GM20000 (cell line): ENCODE measurements at places on chromosomes 5 and 9.

DNA sequence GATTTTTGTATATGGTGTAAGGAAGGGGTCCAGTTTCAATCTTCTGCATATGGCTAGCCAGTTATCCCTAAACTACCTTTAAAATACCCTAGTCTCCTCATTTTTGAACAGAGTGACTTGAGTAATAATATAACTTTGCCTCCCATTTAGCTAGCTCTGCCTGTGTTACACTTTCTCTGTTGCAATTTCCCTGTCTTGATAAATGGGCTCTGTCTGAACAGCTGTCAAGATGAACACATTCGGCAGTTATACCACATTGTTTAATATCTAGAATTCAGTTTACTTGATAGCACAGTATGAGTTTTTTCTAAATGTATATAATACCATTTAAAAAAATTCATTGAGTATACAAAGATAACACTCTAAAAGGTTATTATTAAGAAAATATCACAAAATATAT, 562.9 kb upstream of the FTMT start:
- no peak for DNase-seq

DNA sequence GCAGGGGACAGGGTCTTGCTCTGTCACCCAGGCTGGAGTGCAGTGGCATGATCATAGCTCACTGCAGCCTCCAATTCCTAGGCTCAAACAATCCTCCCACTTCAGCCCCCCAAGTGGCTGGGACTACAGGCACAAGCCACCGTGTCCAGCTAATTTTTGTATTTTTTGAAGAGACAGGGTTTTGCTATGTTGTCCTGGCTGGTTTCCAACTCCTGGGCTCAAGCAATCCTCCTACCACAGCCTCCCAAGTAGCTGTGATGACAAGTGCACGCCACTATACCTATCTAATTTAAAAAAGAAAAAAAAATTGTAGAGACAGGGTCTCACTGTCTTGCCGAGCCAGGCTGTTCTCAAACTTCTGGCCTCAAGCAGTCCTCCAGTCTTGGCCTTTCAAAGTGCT, 31.6 kb upstream of the LECT2 start:
- DNase-seq = no peak

- DNase-seq = no peak
These were observed 14.2 kb upstream of the RALGDS start for GRCh38 chr9:133135146-133135745.

DNA sequence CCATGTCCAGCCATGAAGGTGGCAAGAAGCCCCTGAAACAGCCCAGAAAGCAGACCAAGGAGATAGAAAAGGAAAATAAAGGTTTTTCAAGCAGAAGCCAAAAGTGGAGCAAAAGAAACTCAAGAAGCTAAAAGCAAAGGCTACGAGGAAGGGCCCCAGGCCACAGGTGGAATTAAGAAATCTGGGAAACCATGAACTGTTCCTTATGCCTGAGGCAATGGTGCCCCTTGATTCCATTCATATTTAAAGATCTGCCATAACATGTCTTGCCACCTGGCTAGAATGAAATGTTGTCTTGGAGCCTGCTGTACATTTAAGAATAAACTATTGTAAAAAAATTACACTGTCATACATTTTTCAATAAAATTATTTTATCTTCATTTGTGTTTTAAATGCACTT, 59.5 kb upstream of the TARS1 start:
- DNase-seq = no peak

DNA sequence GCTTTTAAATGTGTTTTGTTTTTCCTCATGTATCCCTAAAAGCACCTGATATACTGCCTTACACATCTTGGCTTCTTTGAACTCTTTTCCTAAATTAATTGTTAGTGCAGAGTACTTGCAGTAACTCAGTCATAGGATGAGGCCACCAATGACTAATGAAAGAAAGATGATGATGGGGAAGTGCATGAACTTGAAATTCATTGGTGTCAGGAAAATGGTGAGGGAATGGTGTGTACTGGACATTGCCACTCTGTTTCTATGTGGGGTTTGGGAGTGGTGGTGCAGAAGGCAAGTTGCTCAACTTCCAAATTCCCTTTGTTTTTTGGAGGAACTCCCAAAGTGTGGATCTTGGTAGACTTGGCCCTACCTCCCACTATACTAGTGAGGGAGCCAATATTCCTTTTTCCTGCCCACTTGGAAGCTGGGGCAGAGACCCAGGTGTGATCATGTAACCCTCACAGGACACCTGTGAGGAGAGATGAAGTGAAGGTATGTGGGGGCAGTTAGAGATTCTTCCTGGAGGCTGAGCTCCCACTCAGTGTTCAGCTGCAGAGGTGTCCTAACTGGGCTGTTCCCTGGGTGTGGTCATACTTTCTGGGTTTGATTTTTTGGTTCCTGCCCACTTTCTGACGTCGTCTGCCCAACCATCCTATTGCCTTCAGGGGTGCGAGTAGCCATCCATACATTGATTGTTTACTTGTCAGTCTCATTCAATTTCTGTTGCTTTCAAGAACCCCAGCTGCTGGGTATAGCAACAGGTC, 298.5 kb downstream of the MAST4 start:
- no peak for DNase-seq

DNA sequence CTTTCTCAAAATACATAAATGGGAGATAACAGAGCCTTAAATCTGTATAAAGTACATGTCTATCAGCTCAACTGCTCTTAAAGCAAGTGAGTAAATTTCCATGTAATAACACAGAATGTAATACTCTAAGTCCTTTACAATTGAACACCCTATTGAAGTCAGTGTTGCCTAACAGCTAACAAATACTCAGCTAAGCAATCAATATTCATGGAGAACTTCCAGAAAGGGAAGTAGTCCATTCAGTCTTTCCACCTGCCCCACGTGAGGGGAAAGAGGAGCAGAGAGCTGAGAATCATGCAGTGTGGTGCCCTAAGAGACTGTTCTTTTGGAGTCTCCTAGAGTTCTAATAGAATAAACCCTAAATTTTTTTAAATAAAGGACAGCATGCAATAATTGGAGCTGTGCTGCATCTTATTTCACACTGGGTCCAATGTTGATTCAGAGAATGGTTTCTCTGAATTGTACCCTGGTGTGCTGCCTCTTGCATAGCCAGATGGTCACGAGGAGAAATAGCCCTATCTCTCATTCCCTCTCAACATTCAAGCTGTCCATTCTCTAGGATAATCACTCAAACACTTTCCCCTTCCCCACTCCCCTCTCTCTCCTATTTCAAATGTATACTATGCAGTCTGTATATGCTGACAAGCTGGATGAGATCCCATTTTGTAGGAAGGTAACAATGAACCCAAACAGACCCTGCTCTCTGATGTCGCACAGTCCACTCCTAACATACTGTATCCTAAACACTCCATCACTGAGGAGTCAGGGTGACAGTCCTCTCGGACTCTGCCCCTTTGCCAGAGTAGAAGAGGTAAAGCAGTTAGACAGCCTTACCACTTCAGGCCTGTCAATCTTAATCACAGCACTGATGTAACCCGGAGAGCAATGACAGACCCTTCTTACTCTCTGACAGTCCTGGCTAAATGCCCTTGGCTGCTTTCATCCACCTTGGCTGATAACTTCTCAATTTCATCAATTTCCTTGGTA, 134.8 kb downstream of the EPB41L4A start:
- no peak for DNase-seq

- no peak for DNase-seq
These were observed 78.5 kb downstream of the KIF4B start for GRCh38 chr5:155091768-155092717.

GRCh38 chr9:100714372-100715099, 136.7 kb downstream of the CAVIN4 start:
- peak; percentile 72 for DNase-seq

DNA sequence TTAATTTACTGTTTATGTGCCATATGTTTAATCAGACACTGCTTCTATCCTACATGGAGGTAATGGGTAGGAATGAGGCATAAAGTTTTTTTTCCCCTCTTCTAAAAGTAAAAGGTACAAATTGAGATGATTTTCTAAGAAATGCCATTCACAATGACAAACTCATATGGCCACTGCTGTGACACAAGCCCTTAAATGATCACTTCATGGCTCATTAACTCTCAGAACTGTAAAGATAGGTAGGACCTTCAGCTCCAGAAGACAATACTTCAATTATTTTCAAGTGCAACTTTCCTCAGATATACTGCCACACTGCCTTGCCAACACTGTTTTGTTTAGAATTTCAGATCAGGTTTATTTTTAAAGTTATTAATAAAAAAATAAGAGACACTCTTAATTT, 362.9 kb upstream of the ZNF608 start:
- DNase-seq = no peak

- no peak for DNase-seq
These were observed 89.2 kb downstream of the DAPK1 start for GRCh38 chr9:87586731-87587355.

GRCh38 chr5:173025651-173026050, 30.5 kb upstream of the CREBRF start:
- no peak for DNase-seq

- peak; percentile 61 for DNase-seq
These were observed 5.8 kb downstream of the ANXA6 start for GRCh38 chr5:151151793-151152192.

DNA sequence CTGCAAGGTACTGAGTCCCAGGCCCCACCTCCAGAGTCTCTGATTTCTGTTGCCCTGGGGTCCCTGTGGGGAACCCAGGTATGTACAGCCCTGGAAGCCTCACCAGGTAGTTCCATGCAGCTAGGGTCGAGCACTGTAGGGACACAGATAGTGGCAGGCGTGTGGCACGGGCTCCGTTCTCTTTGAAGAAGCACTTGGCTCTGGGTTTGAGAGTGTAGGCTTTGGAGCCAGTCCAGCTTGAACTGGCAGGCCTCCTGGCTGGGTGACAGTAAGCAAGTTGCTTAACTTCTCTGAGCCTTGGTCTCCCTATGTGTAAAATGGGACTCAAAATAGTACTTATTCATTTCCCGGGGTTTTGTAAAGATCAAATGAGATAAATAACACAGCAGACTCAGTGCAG, 5.6 kb downstream of the OLFM1 start:
- no peak for DNase-seq

DNA sequence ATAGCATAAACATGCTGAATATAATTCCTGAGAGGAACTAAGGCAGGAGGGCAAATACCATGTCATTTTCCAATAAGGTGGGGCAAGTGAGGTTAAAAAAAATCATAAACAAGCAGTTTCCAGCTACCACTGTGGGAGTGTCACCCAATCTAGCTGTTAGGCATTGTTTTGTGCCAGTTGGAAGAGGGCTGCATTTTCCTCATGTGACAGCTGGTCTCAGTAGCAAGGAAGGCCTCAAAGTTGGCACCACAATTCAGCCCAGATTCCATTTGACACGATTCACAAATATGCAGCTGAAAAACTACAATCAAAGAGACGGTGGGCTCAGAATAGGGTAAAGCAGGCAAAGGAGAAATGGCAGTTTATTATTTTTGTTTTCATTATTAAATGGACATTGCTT, 636.1 kb downstream of the KIF4B start:
- DNase-seq = no peak

DNA sequence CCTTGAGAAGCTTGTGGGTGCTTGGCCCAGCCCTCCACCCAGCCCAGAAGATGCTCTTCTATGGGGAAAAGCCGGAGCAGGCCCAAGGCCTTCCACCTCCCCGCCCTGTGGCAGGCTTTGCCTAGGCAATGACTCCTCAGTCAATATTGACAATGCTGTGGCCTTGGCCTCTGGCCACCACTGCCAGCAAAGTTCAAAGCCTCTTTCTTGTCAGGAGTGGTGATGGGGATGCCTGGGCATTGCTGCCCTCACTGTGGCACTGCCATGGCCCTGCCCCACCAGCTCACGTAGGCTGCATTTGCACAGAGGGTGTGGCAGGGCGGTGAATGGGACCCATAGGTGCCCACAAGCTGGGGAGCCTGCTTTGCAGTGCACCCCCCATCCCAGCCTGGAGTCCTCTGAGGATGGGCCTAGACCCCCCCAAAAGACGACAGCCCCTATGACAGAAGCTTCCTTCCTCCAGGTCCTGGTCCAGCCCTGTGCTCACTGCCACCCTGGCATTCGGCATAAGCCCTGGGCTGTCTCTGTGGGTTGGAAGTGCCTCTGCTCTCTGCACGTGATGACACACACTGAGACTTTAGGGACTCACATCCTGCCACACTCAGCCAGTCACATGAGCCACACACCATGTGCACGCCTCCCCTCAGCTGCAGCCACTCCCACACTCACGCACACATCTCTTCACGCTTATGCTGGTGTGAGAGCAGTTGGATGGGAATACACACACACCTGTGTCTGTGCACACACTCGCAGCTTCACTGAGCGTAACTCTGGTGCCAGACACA, 31.1 kb downstream of the MORN5 start:
- DNase-seq = no peak

DNA sequence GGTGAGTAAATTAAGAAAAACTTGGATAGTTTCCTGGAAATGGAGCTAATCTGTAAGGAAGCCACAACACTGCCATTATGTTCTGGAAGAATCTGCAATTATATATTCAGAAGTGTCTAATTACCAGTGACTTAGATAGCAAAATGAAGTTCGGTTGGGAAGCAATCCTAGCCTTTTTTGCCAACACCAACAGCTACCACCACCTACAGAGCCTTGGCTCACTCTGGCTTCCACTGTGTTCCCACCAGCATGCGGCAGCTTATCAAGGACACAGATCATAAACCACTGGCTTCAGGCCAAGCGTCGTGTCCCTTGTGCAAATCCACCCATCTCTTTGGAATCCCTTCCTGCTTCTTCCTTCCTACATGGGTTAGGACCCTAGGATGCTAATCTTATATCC, 118.0 kb upstream of the PCA3 start:
- no peak for DNase-seq

GRCh38 chr5:60577116-60577515, 122.8 kb downstream of the DEPDC1B start:
- no peak for DNase-seq

DNA sequence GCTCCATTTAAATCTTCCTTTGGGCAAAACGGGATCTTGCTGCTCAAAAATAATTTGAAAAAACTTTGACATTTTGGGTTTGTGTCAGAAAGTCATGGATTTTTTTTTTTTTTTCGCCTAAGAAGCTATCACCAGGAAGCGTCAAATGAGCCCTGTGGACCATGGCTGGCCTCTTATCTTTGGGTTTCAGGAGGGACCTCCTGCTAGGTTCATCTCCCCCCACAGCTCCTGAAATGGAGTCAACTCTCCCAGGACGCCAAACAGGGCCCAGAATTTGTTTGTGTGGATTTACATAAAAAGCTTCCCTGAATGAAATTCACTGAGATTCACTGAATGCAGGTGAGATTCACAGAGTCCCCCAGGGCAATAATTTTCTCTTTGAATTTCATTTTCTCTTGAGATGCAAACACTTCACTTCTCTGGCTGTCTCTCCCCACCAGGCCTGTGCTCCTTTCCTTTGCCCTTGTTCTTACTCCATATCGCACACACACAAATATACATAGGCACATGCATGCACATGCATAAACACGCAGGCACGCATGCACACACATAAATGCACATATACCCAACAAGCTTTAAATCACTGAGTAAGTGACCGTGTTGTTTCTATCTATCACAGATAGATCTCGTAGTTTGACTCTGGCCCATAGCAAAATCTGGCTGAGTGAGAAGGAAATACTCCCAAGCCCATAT, 55.3 kb upstream of the GALNT10 start:
- no peak for DNase-seq

GRCh38 chr5:16755641-16756040, 138.8 kb upstream of the RETREG1 start:
- DNase-seq = no peak

- no peak for DNase-seq
These were observed 105.0 kb upstream of the FAM120A start for GRCh38 chr9:93346231-93347112.

- no peak for DNase-seq
These were observed 4.0 kb upstream of the RHOBTB3 start for GRCh38 chr5:95726811-95727763.
